HuH-7.5 (cell line): ENCODE measurements at places on chromosomes 2 and 18.

- DNase-seq: peak; percentile 16
Measured at GRCh38 chr2:161273038-161273760, 35.0 kb upstream of the PSMD14 start.

DNA sequence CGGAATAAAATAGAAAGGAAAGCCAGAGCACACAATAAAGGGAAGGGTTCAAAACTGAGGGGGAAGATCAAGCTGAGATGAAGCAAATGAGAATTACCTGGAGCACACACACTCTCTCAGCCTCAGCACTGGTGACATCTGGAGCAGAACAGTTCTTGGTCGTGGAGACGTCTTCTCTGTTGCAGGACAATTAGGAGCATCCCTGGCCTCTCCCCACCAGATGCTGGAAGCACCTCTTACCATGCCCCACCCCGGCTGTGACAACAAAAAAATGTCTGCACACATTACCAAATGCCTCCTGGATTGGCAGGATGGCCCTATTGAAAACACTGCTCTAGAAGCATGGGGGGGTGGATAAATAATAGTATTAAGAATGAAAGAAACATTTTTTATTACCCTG, 43.6 kb upstream of the MAP3K20 start:
- no peak for DNase-seq

- DNase-seq: no peak
Measured at GRCh38 chr2:11505652-11506610, 27.9 kb upstream of the GREB1 start.

- DNase-seq: no peak
Measured at GRCh38 chr18:9741793-9742523, 33.9 kb downstream of the RAB31 start.

- no peak for DNase-seq
Measured at GRCh38 chr2:19176172-19176852, 182.1 kb downstream of the OSR1 start.

DNA sequence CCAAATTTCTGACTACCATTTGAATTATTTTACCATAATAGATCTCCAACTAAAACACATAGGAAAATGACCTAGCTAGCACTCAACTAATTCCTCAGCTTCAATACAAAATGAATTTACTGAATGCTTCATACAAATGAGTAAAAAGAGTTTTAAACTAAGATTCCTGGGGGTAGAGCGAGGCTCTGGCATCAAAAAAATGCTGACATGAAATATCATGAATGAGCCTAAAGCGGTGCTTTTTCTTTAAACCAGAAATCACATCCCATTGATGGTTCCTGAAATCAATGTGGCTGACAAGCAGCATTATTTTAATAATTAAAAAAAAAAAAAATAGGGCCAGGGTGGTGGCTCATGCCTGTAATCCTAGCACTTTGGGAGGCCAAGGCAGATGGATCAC, 32.1 kb downstream of the WDR33 start:
- DNase-seq: no peak
